Stimulated activated naive CD4-positive, alpha-beta T cell (primary cell): ENCODE measurements at places on chromosomes 4 and X.

DNA sequence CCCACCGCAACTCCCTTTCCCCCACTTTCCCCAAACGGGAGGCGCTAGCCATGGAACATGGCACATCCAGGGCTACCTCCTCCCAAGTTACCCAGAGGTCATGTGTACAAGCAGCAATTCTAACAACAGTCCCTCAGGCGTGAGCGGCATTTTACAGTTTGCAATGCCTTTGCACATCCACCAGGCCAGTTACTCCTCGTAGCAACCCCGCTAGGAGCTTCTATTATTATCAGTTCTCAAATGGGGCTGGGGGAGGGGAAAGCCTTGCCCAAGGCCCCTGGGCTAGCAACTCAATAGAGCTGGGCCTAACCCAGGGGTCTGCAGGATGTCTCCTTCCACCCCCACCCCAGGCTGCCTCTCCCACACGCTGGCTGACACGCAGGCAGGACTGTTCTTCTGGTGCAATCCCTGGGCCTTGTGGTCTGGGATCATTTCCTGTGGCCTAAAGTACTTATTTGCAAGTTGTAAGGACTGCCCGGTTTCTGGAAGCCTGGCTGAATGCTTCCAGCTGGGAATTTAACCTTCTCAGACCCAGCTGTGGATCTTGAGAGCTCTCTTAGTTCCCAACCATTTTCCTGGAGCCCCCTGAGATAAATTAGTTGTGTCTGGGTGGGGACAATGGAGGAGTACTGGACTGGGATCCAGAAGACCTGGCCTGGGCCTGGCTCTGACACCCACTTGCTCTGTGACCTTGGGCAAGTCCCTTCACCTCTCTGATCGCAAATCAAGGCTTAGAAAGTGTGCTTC is 27.7 kb downstream of the PJA1 start:
- DNase-seq = no peak

- no peak for DNase-seq
Observed at GRCh38 chrX:35562395-35562794, 235.7 kb upstream of the MAGEB16 start.

DNA sequence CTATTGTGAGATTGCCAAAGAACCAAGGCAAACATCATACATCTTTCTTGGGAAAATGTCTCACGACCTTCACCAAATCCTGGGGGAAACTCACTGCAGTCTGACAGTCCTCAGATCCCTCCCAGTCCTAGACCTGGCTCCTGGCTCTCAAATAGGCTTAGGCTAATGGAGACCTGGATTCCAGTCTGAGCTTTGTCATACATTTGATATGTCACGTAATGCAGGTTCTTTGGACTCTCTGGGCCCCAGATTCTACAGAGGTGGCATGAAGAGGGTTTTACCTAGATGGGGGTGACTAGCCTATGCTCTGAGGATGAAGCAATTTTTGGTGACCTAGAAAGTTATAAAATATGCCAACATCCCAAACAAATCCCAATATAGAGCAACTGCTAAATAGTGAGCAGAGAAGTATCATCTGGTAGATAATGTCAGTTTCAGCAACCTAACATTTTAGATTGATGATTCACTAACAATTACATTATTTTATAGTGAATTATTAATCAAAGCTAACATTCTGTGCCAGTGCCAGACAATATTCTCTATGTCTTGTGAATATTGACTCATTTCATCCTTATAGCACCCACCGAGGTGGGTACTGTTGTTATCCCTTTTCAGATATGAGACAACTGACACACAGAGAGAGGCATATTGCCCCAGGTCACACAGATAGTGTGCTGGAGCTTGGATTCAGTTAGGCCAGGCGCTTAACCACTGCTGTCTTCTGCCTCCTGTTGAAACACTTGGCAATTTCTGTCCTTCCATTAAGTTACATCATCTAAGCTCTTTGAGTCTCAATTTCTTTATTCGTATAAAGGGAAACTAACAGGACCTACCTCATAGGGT is 195.4 kb upstream of the MAMLD1 start:
- DNase-seq = no peak

- no peak for DNase-seq
Observed at GRCh38 chr4:11534623-11535302, 106.1 kb upstream of the HS3ST1 start.

GRCh38 chr4:83217721-83218522 is 66.7 kb downstream of the COQ2 start:
- peak; percentile 48 for DNase-seq

GRCh38 chrX:132842460-132843238 is 115.8 kb downstream of the HS6ST2 start:
- DNase-seq = no peak

- DNase-seq = no peak
Observed at GRCh38 chr4:15711762-15712161, 8.9 kb downstream of the BST1 start.

GRCh38 chr4:28890949-28891775 is 1829.0 kb upstream of the PCDH7 start:
- DNase-seq = no peak

DNA sequence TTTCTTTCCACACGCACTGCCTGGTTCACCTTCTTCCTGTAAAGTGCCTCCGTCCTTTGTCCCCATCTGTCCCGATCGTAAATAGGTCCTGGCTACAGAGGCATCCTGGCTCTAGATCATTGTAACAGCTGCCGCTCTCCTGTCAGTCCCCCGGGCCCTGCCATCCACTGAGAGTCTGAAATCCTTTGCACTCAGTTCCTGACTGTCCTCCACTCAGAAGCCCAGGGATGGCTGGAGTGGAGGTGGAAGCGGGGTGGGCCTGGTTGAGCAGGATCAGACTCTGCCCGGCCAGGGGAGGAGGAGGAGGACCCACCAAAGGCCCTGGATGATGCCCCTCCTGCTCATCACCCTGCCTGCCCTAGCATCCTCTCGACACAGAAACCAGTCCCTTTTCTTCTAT is 29.8 kb downstream of the PIGG start:
- DNase-seq = no peak

GRCh38 chr4:43251841-43252240 is 359.3 kb downstream of the GRXCR1 start:
- no peak for DNase-seq

DNA sequence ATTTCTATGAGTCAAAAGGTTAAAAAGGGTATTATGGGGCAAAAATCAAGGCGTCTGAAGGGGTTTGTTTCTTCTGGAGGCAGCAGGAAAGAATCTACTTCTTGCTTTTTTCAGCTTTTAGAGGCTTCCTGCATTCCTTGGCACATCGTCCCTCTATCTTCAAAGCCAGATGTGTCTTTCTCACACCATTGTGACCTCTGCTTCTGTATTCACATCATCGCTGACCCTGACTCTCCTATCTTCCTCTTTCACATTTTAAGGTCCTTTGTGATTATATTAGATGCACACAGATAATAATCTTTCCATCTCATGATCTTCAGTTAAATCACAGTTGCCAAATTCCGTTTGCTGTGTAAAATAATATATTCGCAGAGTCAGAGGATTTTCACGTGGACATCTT is 112.7 kb downstream of the PPP4R3C start:
- DNase-seq = no peak

GRCh38 chr4:6332669-6333050 is 63.0 kb downstream of the WFS1 start:
- DNase-seq = no peak

DNA sequence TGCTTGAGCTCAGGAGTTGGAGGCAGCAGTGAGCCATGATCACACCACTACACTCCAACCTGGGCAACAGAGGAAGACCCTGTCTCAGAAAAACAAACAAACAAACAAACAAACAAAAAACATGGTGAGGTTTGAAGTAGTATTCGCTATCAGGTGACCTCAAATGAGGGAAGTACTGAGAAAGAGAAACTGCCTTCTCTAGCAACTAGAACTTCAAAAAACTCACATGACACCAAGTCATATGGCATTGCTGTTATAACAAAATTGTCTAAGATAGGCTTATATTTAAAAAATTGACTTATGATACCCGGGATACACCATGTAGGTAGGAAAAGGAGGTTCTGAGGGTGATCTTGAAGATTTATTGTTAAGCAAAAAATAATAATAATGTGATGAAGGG is 10.3 kb downstream of the MPP1 start:
- DNase-seq = no peak

- DNase-seq = no peak
Observed at GRCh38 chr4:15451181-15451865, 18.4 kb upstream of the CC2D2A start.

DNA sequence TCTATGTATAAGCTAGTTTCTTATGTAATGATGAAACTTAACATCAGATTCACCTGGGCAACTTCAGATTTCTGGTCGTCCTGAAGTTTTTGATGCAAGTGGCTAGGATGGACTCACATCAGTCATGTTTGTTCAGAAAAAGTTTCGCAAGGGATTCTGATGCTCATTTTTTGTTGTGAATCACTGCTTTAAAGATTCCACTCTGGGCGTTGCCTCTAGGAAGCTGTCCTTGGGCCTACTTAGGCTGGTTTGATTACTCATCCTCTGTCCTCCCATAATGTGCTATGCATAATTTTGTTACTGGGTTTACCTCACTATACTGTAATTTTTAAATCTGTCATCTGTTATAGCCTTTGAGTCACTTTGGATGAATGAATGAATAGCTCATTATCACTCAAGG is 30.8 kb downstream of the HERC3 start:
- no peak for DNase-seq

GRCh38 chr4:114911111-114911510 is 202.3 kb downstream of the NDST4 start:
- DNase-seq = no peak

GRCh38 chr4:10413177-10413576 is 44.0 kb downstream of the ZNF518B start:
- no peak for DNase-seq

- no peak for DNase-seq
Observed at GRCh38 chrX:53049127-53049517, 533 bp downstream of the GPR173 start.

DNA sequence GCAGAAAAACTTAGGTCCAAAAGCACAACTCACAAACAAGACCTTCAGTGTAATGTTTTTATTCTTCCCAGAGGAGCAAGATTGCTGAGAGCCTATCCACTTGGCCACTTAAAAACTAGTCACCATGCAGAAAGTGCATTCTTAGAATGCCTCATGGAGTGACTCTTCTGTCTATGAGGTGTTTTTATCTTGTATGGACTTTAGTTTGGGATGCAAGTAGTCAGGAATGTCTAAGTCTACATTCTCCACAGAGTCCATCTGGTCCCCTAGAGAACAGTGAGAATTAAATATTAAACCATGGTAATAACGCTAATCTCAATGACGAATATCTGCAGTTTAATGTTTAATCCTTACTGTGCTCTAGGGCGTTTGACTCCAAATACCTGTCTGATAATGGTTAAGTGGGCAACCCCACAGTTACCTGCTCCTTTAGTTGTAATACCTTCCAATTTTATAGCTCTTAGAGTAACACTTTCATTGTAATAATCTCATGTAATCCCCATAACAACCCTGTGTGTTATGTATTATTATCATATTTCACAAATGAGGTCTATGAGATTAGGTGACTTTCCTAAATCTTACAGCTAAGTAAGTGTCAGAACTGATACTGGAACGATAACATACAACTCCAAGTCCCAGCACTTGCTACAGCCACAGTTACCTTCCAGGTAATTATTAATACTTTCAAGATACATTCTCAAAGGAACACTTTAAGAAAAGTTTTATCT is 235.6 kb upstream of the JADE1 start:
- DNase-seq = no peak
